ENCODE measurements at places on chromosomes 4 and X. TPM values are rescaled to one million over a fixed set of nuclear protein-coding genes. Genes with fewer than 3 reads are reported as not detected.

TEX13D gene
- not detected for total RNA-seq

MAGEA6 gene
- total RNA-seq, result not detected

PASD1 gene
- not detected for total RNA-seq

DNA sequence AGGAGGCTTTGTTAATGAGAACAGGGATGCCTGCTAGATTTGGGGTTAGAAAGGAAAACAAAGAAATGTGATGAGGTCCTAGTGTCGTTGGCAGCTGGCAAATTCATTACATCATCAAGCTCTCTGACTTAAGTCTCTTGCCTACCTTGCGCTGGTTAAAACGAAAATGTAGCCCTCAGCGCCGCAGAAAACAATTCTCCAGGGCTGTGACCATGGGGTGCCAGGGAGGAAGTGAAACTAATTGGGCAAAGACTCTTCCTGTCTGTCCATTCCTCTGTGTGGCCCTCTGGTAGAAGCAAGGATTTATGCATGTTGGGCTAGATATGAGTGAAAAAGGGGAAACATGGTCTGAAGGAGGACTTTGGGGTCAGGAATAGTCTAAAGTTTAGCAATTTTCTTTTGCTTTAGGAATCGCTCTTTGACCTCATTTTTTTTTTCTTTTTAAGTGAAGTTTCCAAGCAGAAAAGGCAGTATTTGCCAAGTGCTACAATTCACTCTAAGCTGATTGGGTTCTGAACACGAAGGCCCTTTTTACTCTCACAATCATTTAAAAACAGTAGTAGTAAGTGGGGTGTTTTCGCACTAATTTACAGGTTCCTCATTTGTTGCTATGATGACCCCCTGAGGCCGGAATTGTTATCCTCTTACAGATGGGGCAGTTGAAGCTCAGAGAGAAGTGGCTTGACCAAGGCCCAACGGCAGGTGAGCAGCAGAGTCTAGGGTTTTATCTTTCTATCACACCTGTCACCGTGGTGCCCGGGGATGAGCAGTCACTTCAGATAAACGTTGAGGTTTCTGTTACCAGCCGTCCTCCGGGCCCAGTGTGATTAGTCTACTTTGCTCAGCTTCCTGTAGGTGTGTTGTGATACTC is 27.3 kb upstream of the CHRNA9 start:
- H3K4me1 ChIP-seq, result peaks cover 89% of the 10 kb centered on the region
- H3K36me3 ChIP-seq, result no peaks in the 10 kb centered on the region
- peak; percentile 71 for DNase-seq
- H3K27ac ChIP-seq, result peak overlapping the region; percentile 74

DNA sequence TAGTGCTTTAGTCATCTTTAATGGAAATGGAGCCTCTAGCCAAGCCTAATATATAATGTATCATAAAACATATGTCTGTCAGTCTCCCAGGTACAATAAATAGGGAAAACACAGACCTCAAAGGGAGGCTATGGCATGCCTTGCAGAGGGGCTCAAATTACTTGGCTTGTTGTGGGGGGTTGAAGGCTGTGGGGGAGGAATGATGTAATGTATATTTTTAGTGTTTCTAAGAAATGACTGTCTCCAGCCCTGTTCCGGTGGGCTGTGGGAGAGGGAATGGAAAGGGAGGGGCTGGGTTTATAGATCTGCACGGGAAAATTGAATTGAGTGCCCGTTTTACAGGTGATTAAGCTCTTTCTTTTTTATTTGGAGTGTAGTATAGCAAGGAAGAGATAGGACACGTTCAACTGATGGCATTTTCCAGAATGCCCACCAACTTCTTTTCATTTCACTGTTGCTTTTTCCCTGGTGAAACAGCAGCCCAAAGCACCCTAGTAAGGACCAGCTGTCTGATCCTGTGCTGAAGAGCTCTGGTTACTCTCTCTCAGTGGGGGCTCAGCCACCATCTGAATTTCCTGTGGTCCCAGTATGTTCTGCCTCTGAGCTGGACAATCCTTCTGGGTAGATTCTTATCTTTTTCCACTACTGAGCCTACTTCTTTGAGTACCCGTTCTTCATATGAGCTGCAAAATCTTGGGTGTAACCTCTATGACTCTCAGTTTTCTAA is 220.7 kb upstream of the CASK start:
- no peak overlapping the region for H3K4me3 ChIP-seq
- H3K36me3 ChIP-seq, result no peaks in the 10 kb centered on the region

DNA sequence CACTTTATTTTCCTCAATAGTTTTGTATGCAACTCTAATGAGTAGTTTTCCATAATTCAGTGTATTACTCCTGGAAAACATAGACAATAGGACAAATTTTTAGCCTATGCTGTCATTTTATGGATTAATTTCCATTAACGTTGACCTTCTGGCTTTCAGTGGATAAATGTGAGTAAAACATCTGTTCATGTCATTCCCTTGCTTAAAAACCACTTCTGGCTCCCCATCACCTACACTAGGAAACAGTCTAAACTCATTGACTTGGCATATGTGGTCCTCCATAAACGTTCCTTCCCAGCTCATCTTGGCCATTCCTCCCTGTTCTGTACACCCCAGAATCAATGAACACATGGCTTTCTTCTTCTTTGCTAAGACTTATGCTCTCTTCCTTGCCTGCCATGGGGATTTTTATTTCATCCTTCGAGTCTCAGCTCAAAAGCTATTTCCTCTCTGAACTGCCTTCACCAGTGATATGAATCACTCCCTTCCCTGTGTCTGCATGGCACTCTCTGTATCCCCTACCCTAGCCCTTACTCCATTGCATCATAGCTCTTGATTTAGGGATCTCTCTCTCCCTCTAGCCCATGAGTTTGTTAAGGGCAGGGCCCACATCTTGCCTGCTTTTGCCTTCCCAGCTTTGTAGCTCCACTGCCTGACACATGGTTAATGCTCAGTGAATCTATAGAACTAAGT is 34.8 kb downstream of the DOCK11 start:
- no peak overlapping the region for H3K4me3 ChIP-seq
- peak overlapping the region; percentile 68 for H3K27ac ChIP-seq
- DNase-seq, result no peak
- no peaks in the 10 kb centered on the region for H3K36me3 ChIP-seq
- peaks cover 85% of the 10 kb centered on the region for H3K4me1 ChIP-seq

GRCh38 chr4:65798498-65799127 is 128.3 kb upstream of the EPHA5 start:
- no peak overlapping the region for H3K27ac ChIP-seq
- no peaks in the 10 kb centered on the region for H3K36me3 ChIP-seq
- H3K4me3 ChIP-seq, result no peak overlapping the region

DNA sequence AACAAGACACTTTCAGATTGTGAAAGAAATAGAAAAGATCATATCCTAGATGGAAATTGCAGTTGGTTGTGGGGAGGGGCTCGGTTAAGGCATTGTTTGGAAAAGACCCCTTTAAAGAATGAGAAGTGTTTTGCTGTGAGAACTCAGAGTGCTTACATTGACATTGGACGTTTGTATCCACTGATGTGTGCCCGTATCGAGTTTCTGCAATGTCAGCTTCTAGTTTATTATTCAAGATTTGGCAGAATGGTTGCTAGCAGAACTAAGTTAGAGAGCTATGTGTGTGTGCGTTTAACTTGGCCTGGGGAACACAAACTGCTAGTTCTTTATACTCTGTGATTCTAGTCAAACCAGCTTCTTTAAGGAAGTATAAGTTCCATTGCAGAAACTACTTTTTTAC is 2702.5 kb downstream of the PCDH7 start:
- H3K36me3 ChIP-seq, result no peaks in the 10 kb centered on the region
- H3K4me1 ChIP-seq, result no peaks in the 10 kb centered on the region
- DNase-seq, result no peak
- H3K4me3 ChIP-seq, result no peak overlapping the region

DNA sequence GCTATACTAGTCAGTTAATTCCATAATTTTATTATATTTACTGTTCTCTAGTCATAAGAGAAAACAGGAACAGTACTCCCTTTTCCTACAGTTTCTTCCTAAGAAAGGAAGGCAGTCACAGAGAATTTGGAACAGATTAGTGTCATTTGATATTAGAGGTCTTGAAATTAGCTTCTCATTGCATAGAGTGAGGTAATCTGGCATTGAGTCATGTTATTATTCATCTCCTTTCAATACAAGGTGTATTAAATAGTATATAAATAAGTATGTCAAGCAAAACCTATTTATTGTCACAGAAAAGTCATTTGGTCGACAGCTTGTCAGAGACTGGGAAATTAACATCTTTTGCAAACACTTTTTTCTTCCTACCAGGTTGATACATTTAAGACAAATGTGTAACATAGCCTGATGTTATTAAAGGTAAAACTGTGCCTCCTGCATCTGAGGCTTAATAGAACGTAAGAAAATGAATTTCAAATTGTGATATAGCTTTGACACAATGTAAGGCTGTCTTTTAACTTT is 753.1 kb upstream of the FRG1 start:
- H3K27ac ChIP-seq, result no peak overlapping the region
- H3K4me3 ChIP-seq, result no peak overlapping the region
- no peaks in the 10 kb centered on the region for H3K27me3 ChIP-seq
- H3K36me3 ChIP-seq, result no peaks in the 10 kb centered on the region

DNA sequence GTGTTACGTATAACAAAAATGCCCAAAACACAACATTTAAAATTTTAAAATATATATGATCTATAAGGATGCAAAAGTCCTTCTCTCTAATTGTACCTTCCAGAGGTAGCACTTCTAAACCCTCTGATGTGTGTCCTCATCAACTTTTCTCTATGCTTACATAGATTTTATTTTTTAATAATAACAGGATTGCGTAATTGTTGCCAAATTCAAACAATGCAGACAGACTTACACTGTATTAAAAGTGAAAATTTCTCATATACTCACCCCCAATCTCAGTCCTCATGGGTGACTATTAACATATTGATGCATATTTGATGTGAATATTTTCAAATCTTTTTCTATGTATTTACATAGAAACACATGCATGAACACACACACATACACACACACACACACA is 144.0 kb downstream of the RBMX2 start:
- no peak overlapping the region for H3K4me3 ChIP-seq
- no peak for DNase-seq
- no peaks in the 10 kb centered on the region for H3K27me3 ChIP-seq
- no peak overlapping the region for H3K27ac ChIP-seq
